ENCODE measurements at places on chromosomes 11 and 22.

DNA sequence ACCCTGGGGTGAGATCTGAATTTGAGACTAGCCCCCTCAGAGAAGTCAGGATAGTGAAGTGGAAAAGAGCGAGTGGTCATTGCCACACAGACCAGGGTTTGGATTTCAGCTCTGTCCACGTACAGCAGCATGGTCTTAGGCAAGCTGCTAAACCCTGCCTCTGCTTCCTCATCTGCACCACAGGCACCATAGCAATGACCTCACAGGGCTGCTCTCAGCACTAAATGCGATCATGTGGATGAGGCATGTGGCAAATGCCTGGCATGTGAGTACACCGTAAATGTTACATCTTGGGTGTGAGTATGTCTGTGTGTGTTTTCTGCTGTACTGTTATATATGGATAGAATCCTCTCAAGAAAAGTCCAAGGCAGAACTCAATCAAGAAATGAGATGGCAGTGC lies 15.8 kb downstream of the NAV2 start:
- DNase-seq = no peak

DNA sequence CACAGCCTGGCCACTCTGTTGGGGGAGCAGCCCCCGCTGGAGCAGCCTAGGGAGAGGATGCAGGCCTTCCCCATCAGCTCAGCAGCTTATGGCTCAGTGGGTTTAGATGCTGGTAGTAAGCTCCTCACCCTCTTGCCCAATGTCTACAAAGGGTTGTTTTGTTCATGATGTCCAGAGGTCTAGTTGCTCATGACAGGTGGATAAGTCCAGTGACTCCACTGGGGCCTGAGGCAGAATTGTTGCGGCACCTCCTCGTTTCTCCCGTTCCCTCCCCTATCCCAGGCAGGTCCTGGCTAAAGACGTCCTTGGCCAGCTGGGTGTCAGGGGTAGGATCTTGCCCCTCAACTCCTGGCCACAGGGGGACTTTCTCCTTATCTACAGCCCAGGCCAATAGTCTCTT lies 233.5 kb upstream of the B3GAT1 start:
- DNase-seq = no peak

DNA sequence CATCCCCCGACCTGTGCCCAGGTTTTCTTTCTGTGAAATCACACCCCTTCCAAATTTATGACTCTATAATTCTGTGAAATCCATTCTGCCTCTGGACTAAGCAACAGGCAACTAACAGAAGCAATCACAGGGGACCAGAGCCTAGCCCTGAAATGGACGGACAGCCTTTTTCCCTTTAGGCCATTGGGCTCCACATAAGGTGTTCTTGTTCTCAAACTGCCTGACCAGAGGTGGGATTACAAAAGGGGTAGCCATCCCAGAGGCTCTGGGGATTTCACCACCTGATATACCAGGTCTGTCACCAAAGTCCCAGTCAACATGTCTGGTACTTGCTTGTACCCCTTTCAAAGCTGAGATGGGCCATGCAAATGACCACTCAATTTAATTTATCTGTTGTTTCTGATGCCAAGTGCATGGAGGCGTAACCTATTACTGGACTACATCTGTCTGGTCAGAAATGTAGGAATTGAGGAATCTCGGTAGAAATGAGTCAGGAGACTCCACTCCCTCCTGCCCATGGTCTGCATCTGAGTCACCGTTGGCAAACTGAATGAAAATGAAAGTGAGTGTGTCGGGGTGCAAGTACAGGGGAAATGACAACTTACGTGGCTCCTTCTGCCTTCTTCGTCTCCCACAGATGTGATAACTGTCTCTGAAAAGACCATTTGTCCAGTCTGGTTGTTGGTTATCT lies 10.2 kb downstream of the DKK3 start:
- no peak for DNase-seq

- no peak for DNase-seq
Observed at GRCh38 chr22:23786261-23786710, 480 bp upstream of the SMARCB1 start.

DNA sequence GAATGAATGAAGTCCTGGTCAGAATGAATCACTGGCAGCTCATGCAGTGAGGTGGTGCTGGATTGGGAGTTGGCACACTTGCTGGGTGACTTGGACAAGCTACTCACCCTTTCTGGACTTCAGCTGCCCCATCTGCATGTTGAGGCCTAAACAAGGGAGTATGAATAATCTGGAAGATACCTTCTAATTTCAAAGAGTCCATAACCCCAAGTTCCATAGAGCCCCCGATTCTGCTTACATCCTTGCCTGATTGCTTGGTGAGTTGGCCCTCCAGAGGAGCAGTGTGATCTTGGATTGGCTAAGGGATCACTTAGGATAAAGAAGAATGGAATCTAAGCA lies 18.3 kb upstream of the ACCSL start:
- DNase-seq = no peak

GRCh38 chr11:46475051-46475925 lies 83.7 kb upstream of the CHRM4 start:
- DNase-seq = no peak

DNA sequence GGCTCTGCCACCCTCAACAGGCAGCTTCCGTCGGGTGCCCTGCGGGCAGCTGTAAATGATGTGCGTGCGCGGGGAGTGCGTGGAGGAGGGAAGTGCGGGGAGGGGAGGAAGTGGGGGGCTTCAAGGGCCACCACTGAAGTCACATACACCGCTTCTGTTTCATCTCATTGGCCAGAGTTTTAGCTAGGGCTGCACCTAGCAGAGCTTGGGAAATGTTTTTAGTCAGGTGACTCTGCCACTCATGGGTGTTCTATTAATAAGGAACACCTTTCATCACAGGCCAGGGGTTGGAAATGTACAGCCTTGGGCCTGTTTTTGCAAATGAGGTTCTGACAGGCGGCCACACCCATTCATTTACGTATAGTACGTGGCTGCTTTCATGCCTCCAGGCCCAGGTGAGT lies 14.6 kb downstream of the FAM118A start:
- DNase-seq = no peak

GRCh38 chr11:4125141-4125540 lies 30.5 kb downstream of the RRM1 start:
- no peak for DNase-seq

GRCh38 chr11:60840470-60841430 lies 1.2 kb upstream of the CCDC86 start:
- DNase-seq = no peak

GRCh38 chr11:1203505-1204271 lies 19.2 kb upstream of the MUC5B start:
- DNase-seq = no peak

DNA sequence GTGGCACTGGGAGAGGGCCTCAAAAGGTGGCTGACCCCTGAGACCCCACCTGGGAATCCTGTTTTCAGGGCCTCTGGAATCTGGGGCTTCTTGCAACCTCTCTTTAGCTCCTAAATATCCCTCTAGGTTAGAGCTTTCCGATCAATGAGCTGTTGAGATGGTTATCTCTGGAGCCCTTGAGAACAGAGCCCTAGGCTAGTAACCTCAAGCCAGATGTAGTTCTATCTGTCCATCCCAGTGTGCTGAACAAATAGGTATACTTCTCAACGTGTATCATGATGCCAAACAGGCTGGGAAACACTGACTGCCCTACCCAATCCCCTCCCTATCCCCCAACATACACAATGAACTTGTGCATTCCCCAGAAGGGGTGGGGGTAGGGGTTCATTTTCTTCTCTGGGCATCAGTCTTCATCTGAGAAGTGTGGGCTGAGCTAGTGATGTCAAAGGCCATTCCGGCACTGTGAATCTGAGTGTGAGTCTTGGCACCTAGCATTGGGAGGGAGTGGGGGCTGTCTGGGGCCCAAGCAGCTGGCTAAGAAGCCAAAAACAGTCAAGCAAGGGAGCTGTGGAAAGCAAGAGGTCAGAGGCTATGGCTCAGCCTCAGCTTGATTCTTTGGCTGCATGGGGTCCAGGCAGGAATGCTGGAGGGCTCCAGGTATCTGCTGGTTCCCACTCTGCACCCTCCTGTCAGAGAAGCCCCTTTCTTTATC lies 17.3 kb downstream of the CD82 start:
- DNase-seq = no peak

DNA sequence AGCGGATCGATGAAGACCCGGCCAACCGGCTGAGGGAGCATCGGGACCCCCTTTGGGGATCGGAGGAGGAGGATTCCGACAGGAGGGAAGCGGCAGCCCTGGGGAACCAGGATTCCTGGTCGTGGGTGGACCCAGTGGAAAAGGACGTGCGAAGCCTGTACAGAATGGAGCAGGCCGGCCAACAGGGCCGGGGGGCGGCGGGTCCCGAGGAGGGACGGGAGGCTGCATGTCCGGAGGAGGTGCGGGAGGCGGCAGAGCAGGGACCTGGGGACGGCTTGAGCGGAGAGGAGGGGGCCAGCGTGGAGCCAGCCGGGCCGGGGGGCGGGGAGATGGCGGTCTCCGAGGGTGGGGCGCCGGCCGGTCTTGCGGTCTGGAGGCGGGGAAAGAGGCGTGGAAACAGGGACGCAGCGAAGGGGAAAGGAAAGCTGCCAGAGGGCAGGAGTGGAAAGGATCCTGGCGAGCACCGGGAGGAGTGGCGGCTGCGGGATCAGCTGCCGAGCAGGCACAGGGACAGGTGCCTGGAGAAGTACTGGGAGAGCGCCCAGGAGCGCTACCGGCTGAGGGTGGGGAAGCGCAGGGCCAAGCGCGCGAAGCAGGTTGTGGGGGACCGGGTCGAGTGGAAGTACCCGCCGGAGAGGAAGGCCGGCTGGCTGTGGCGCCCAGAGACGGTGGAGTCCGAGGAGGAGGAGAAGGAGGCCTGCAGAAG lies at the start of gene ANO5:
Gene ANO5 (plus strand): TSS at position 444 of the 706 bp plus-strand sequence. CDS start 408 bp downstream, outside the sequence.
- DNase-seq = no peak

DNA sequence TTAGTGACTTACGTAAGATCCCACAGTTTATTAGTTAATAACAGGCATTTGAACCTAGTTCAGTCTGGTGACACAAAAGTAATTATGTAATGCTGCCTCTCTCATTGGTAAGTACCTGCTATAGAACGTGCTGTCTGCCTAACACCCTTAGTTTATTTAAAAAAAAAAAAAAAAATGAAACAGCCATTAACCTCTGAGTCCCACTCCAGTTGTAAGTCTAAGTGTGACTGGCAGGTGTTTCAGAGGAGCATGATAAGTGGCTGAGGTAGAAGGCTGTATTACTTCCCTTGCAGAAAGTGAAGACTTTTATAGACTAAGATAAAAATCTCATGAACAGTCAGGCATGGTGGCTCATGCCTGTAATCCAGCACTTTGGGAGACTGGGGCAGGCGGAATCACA lies 140.5 kb downstream of the TRIM44 start:
- no peak for DNase-seq

- DNase-seq = no peak
Observed at GRCh38 chr11:59247531-59248227, 35.0 kb upstream of the MPEG1 start.

DNA sequence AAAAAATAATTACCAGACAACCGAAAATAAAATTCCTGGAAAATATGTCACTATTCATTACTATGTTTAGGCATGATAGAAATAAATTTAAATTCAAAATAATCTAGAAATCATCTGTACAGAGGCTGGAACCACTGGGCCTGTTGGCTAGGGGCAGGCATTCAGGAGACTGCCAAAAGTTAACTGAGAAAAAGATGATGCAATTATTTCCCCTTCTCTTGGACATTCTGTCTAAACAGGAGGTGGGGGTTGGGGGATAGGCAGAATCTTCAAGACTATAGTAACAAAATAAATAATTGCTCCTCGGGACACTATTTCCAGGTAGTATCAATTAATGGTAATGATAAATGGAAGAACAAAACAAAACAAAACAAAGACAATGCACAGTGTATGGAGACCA lies 14.1 kb downstream of the BTBD10 start:
- DNase-seq = no peak

DNA sequence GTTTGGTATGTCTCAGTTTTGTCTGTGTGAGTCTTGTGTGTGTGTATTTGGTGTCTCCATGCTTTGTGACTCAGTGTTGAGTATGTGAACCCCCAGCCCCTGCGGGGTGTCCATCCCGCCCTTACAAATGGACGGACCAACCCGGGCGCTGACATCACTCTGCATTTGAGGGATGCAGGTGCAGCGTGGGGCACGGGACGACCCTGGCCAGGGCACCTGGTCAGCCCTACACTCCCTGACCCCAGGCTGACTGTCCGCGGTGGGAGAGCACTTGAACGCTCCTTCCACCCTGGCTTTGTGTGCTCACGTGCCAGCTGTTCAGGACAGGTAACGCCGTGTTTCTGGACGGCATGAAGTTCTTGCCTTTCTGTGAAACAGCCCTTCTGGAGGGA lies 369.0 kb downstream of the BRD1 start:
- DNase-seq = no peak

DNA sequence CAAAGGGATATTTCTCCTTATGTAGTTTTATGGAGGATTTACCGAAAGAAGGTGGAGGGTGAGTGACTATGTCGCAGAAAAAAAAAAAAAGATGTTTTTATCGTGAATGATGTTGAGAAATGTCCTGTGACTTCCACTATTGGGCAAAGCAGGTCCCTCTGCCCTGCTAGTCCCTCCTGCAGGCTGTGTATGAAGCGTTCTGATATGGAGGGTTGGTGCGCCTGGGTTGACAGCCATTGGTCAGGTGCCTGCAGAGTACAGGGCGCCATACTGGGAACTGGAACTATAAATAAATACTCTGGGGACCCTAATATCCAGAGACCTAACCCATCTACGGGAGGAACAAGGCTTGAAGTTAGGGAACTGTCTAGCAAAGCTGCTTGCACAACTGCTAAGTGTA lies 1.5 kb downstream of the IL17RA start:
- DNase-seq = no peak

- no peak for DNase-seq
Observed at GRCh38 chr11:109184376-109184775, 237.6 kb upstream of the C11orf87 start.

- no peak for DNase-seq
Observed at GRCh38 chr11:75103380-75104026, 6.8 kb upstream of the OR2AT4 start.

- DNase-seq = no peak
Observed at GRCh38 chr11:15602785-15603567, 488.3 kb downstream of the INSC start.

DNA sequence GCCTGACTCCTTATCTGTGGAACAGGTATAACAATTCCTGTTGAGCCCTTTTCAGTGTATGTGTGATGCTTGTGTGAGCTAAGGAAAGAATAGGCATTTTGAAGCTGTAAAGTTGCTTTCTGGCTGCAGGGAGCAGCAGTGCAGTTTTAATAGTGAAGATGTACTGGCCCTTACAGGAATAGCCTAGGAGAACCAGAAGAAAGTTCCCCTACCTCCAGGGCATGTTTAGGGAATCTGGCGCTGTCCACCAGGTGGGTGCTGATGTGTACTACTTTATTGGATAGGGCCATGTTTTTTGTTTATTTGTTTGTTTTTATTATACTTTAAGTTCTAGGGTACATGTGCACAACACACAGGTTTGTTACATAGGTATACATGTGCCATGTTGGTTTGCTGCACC lies 11.5 kb downstream of the BMAL1 start:
- no peak for DNase-seq

- DNase-seq = no peak
Observed at GRCh38 chr11:121881806-121882205, 234.2 kb downstream of the BLID start.

GRCh38 chr11:76738618-76739240 lies 44.4 kb upstream of the TSKU start:
- DNase-seq = no peak

DNA sequence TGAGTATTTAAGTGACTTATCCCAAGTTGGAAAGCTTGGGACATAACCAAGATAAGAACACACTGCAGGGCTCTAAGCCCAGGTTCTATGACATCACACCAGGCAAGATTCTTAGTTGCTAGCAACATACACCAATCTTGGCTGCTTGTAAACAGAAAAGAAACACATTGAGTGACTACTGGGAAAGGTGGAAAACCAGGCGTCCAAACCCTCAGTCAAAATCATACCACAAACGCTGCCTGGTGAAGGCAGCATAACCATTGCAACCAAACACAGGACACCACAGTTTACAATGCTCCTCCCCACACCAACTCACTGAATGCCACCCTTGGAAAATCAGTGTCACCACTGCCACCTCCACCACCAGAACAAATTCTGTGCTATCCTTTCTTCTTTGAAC lies 379.9 kb downstream of the TTC28 start:
- DNase-seq = no peak

Data from activated CD4-positive, alpha-beta T cell treated with anti-CD3 and anti-CD28 coated beads, Interleukin-2, amount 50 U/mL, for 24 hours (primary cell).